Fibroblast of pulmonary artery (primary cell): ENCODE measurements at places on chromosomes 3 and 15.

DNA sequence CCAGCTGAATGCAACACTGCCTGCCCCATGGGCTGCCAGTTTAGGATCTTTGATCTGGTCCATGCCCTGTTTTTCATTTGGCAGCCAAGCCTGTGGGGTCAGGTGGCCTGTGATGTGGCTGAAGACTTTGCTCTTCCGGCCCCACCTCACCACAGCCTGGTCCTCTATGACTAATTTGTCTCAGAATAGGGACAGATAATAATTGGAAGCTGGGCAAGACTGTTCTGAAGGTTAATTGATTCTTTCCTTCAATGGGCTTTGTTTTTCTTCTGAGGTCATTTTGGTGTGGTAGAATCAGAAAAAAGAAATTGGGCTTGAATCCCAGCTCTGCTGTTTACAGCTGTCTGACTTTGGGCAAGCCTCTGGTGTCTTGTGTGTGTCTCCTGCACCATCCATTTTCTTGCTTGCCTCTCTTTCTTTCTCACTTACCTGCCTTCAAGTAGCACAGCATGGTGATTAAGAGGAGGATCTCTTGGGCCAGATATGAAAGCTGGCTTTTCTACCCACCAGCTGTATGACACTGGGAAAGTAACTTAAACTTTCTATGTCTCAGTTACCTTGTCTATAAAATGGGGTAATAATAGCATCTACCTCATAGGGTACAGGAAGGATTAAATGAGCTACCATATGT is 24.2 kb downstream of the ABHD2 start:
- DNase-seq, result no peak

GRCh38 chr3:52503788-52504424 is 8.8 kb downstream of the STAB1 start:
- no peak for DNase-seq

- DNase-seq, result no peak
These were observed 233.6 kb upstream of the CTDSPL start for GRCh38 chr3:37627951-37628620.

DNA sequence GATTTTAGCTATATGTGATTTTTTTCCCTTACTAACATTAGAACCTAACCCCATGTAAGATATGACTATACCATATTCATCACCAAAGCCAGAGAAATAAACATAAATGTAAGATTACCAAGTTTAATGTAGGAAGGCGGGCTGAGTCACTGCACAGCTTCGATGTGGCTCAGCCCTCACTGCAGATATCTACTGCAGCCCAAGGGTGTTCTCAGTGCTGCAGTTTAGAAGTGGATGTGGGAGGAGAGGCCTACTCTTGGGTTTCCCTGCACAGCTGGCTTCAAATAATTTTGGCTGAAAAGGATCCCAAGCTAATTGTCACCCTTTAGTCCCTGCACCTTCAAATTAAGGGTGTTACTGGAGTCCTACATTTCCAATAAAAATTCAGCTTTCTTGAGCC is 9.3 kb downstream of the ARPP19 start:
- DNase-seq, result peak; percentile 38

DNA sequence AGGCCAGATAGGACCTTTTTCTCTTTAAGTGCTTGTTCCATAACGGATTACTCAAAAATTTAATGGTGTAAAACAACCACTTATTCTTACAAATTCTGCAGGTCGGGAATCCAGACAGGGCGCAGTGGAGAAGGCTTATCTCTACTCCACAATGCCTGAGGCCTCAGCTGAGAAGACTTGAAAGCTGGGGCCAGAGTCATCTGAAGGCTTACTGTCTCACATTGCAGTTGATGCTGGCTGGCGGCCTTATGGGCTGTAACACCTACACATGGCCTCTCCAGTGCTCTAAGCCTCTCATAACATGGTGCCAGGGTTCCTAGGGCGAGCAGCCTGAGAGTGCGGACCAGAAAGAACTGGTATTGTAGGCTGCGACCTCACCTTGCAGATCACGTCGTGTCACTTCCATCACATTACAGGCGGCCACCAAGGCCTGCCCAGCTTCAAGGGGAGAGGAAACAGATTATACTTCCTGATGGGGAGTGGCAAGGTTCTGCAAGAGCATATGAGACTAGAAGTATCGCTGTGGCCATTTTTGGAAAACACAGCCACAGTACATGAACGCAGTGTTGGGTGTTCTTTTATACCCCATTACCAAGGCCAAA is 32.4 kb downstream of the CMTM7 start:
- no peak for DNase-seq

DNA sequence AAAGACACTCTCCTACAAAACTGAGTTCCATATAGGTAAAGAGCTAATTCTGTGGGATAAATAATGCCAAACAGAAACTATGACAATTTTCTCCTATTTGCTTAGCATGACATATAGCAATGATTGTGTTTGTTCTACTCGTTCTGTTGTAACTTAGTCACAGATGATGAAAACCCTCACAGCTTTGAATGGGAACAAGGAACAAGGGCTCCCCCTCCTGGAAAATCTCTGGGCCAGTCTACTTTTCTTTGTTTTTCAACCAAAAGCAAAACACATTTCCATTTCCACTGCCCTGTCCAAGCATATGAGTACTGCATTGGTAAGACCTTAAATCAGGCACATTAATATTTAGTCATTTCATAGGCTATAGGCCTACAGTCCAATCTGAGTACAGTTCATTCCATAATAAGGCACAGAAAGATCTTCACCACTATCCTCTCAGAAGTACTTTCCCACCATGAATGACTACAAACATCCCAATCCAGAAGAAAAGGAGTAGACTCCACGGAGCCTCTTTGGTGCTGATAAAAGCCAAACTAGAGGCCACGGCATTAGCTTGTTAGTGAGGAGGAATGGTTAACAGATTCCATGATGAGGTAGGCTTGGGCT is 67.1 kb downstream of the ATP8B4 start:
- DNase-seq, result peak; percentile 90
